ENCODE measurements at places on chromosomes 13 and 19.

GRCh38 chr13:34749046-34749445 lies 193.0 kb upstream of the NBEA start:
- no peak for DNase-seq

DNA sequence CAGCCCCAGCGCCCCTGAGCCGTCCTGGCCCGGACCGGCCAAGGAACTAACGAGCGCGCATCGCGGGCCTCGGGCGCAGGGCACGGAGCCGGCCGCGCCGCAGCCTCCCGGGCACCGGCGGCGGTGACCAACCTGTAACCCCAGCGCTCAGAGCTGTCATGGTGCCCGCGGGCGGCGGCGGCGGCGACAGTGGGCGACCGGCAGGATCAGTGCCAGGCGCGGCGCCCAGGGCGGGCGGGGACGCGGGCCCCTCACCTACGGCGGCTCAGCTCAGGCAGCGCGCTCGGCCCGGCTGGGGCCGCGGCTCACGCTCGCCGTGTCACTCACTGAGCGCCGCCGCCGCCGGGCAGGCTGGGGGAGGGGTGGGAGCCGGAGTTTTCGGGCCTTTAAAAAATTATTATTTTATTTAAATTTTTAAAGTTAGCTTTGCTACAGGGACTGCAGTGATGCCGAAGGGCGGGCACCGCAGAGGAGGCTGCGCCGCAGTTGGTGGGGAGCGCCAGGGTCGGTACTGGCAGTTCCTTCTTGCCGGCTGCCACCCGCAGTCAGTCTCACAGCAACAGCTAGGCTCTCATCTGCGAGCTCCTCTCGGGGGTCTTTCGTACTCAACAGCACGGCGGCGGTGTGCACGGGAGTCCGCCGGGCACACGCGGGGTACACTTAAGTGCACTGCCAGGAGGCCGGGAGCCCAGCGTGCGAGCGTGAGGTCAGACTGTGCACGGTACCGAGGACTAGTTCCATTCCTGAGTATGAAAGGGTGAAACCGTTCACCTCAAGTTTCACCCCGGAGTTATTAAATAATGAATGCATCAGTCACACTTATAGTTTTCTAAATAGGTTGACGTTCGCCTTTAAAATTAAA lies at the start of gene NALCN:
NALCN (minus strand) TSS at position 328 of the 862 bp plus-strand sequence. CDS start 17,382 bp downstream, outside the sequence.
- no peak for DNase-seq

DNA sequence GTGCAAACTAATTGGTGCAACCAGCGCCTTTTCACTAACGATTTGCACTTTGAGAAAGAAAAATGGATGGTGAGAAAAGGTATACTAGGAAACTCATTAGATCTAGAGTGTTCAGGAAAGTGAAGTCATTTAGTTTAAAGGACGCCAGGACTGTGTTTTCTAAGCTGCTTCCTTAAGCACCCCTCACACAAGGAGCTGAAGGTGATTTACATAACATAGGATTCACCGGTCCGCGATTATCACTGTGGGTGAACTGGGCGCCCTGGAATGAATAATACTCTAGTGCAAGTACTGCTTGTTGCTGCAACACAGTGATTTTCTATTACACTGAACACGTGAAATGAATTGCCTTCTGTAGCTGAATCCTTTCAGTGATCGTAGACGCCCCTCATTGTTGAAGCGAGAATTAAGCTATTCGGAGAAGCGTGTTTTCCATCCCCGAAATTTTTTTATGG lies 2.6 kb upstream of the MAB21L1 start:
- DNase-seq = no peak

DNA sequence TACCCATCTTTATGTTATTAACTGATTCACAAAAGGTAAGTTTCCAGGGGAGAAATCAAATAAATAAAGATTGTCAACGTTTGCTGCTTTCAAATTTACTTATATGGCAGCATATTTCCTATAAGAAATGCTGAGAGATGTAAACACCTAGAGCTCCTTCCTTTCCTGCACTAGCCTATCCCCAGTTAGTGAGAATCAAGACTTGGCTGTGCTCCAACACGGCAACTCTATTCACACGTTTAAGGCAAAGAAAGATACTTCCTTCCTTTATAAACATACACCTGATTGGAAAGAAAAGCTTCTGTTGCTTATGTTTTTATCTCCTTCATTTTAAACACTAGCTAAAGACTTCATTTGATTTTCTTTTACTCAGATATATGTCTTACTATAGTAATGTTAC lies 107.0 kb downstream of the PCDH9 start:
- no peak for DNase-seq

DNA sequence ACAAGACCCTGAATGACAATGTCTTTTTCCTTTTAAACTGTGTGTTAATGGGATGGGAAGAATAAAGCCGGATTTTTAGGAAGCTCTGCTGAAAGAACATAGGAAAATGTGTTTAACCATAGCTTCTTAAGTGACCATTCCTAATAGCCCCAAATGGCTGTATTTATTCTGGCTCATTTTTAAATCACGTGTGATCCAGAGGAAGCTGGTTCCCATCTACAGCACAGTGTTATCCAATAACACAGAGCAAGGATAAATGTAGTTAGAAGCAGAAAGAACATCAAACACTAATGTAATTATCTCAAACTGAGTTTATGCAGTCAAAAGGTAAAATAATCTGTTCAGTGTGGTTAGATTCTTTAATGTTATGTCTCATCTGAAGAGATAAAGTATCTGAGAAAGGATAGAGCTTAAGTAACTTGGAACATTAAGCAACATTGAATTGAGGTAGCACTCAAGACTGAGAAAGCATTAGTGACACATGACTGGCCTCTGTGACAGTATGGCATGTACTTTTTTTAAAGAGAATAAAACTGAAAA lies 853.3 kb downstream of the GPC5 start:
- no peak for DNase-seq

- peak; percentile 43 for DNase-seq
Measured at GRCh38 chr13:45162821-45163220, 38.0 kb downstream of the KCTD4 start.

- no peak for DNase-seq
Measured at GRCh38 chr19:56142897-56143434, 1.9 kb downstream of the ZNF444 start.

DNA sequence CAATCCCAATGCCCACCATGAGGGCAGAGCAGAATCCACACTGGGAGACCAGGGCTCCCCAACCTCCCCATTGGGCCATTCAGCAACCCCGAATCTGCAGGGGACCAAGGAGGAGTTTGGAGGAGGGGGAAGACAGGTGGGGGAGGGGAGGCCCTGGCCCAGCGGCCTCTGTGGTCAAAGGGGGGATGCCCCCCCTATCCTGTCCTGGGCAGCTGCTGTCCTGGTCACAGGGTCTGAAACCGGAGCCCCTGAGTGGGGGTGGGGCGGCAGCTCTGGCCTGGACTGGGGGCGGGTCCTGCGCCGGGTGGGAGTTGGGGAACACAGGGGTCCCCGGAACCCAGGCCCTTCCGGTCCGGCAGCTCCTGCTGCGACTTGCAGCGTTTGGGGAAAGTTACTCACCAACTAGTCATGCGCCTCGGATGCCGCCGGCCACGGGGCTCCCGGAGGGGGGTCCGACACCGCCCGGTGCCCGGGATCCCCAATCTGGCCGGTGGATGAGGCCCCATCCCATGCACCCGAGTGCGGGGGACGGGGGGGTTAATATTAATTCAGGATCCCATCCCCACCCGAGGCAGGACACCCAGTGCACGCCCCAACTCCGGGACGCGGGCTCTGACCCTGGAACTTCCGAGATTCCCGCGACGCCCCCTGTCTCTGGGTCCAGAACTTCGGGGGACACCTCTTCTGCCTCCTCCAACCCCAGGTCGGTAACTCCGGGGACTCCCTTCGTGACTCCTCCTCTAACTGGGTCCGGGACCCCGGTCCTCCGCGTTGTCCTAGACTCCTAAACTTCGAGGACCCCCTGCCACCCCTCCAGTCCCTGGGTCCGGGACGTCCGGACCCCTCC lies 872 bp downstream of the HOMER3 start:
- no peak for DNase-seq
